ENCODE measurements at places on chromosomes 4 and X. TPM values are rescaled to one million over a fixed set of nuclear protein-coding genes. Genes with fewer than 3 reads are reported as not detected.
A peak's percentile ranks its signal among the peaks of the same experiment; 100 is the strongest.

GRCh38 chrX:110410603-110411002 lies 52.0 kb downstream of the RTL9 start:
- no peak overlapping the region for H3K27ac ChIP-seq
- H3K4me3 ChIP-seq: no peak overlapping the region
- H3K36me3 ChIP-seq: no peaks in the 10 kb centered on the region
- no peaks in the 10 kb centered on the region for H3K27me3 ChIP-seq
- DNase-seq: no peak

DNA sequence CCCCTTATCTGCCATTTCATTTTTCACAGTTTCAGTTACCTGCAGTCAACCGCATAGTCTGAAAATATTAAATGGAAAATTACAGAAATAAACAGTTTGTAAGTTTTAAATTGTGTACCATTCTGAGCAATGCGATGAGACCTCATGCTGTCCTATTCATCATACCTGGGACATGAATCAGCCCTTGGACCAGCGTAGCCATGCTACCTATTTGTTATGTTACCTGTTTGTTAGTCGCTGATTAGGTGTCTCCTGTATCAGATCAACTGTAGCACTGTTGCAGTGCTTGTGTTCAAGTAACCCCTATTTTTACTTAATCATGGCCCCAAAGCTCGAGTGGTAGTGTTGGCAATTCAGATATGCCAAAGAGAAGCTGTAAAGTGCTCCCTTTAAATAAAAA lies 492.2 kb upstream of the AADAT start:
- no peak overlapping the region for H3K27ac ChIP-seq
- no peaks in the 10 kb centered on the region for H3K27me3 ChIP-seq
- H3K4me1 ChIP-seq: no peaks in the 10 kb centered on the region

DNA sequence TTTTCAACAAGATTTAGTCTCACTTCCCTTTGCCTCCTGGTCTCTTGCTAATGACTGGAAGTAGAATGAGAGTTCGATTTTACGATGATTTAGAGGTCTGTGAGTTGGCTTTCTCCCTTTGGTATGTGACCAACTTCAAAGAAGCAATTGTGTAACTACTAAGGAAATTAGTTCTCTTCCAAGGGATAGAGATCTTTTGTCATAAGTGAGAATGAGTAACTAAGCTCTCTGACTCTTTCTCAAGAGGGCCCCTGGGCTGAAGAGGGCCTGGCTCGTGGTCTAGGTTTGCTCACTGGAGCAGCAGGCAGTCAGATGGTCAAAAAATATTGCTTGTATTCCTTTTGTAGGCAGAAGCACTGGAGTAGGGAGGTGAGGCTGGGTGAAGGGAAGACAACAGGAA lies 176.3 kb downstream of the ENOX2 start:
- H3K27me3 ChIP-seq: no peaks in the 10 kb centered on the region
- no peak overlapping the region for H3K4me3 ChIP-seq
- H3K36me3 ChIP-seq: no peaks in the 10 kb centered on the region

- no peak overlapping the region for H3K4me3 ChIP-seq
- no peaks in the 10 kb centered on the region for H3K27me3 ChIP-seq
- peaks cover 4% of the 10 kb centered on the region for H3K36me3 ChIP-seq
- peaks cover 6% of the 10 kb centered on the region for H3K4me1 ChIP-seq
- DNase-seq: no peak
Measured at GRCh38 chr4:1895971-1896657, 24.9 kb downstream of the NSD2 start.

- DNase-seq: no peak
- no peaks in the 10 kb centered on the region for H3K36me3 ChIP-seq
- no peaks in the 10 kb centered on the region for H3K27me3 ChIP-seq
- no peaks in the 10 kb centered on the region for H3K4me1 ChIP-seq
- no peak overlapping the region for H3K4me3 ChIP-seq
Measured at GRCh38 chr4:64248186-64248585, 161.1 kb downstream of the TECRL start.

- H3K4me1 ChIP-seq: no peaks in the 10 kb centered on the region
- H3K4me3 ChIP-seq: no peak overlapping the region
- no peaks in the 10 kb centered on the region for H3K27me3 ChIP-seq
- DNase-seq: peak; percentile 54
- H3K36me3 ChIP-seq: peaks cover 9% of the 10 kb centered on the region
- H3K27ac ChIP-seq: no peak overlapping the region
Measured at GRCh38 chr4:4430492-4431195, 43.7 kb downstream of the NSG1 start.

DNA sequence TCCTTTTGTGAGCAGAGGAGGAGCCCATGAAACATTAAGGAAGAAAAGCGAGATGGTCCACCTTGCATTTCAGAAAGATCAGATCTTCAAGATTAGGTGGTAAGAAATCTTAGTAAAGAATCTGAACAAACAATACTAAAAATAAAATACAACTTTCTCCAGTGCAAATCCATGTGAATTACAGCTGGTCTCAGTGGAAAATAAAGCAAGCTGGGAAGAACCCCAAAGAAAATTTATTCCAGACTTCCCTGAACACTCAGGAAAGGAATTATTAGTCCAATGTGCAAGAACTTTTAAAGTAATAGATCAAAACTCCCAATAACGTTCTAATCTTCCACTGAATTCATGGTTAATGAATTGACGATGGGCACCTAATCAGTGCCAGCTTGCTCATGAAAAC lies 37.3 kb upstream of the C1QTNF7 start:
- no peaks in the 10 kb centered on the region for H3K4me1 ChIP-seq
- H3K27ac ChIP-seq: no peak overlapping the region
- H3K4me3 ChIP-seq: no peak overlapping the region
- DNase-seq: no peak

DNA sequence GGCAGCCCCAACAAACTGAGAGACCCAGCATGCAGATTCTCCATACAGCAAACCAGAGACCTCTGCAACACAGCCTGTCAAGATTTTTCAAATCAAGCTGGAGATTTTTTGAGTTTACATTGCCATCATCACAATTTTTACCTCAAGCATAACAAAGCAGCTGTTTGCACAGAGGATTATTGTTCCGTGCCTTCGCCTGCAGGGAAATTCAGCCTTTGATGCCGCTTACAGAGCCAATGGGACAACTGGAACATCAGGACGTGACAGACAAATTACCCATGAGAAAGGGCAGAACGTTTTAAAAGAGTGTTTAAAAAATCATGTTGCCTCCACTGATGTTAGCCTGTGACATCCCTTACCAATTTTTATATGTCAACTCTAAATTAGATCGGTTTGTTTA lies 363.7 kb downstream of the FBXW7 start:
- no peak overlapping the region for H3K4me3 ChIP-seq
- no peaks in the 10 kb centered on the region for H3K36me3 ChIP-seq
- no peak for DNase-seq
- no peak overlapping the region for H3K27ac ChIP-seq

DNA sequence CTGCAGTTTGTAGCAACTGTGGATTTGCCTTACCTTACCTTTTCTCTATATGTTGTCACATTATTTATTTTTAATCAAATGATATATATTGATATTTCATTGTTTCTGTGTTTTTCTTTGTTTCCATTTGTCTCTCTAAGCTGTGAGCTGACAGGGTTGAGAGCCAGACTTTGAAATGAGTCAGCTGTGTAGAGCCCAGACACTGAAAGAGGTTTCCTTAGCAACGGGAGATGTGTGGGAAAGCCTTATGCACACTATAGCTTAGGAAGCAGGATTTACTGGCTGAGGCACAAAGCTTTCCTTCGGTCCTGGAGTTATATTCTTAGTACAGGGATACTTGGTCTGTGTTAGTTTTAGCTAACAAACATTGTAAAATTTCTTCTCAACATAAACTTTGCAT lies 192.2 kb downstream of the FGF13 start:
- H3K27me3 ChIP-seq: no peaks in the 10 kb centered on the region
- H3K36me3 ChIP-seq: no peaks in the 10 kb centered on the region
- no peak overlapping the region for H3K27ac ChIP-seq
- H3K4me1 ChIP-seq: no peaks in the 10 kb centered on the region
- DNase-seq: no peak

DNA sequence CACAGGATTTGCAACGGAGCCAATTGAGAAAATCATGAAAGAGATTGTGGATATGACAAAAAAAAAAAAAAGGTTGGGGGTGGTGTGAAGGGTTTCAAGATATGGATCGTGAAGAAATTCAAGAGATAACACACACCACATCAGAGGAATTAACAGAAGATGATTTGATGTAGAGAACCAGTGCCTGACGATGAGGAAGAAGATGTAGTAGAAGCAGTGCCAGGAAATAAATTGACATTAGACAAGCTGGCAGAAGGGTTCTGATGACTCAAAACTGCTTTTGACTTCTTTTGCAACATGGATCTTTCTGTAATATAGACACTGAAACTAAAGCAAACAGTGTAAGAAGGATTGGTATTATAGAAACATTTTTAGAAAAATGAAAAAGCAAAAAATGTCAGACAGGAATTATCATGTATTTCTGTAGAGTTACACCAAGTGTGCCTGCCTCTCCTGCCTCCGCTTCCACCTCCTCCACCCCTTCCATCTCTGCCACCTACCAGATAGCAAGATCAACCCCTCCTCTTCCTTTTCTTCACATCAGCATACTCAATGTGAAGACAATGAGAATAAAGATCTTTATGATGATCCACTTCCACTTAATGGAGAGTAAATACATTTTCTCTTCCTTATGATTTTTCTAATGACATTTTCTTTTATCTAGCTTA lies 127.5 kb upstream of the OTUD4 start:
- no peaks in the 10 kb centered on the region for H3K36me3 ChIP-seq
- H3K4me1 ChIP-seq: no peaks in the 10 kb centered on the region
- H3K27me3 ChIP-seq: no peaks in the 10 kb centered on the region
- no peak overlapping the region for H3K4me3 ChIP-seq
- DNase-seq: no peak
- H3K27ac ChIP-seq: no peak overlapping the region

DNA sequence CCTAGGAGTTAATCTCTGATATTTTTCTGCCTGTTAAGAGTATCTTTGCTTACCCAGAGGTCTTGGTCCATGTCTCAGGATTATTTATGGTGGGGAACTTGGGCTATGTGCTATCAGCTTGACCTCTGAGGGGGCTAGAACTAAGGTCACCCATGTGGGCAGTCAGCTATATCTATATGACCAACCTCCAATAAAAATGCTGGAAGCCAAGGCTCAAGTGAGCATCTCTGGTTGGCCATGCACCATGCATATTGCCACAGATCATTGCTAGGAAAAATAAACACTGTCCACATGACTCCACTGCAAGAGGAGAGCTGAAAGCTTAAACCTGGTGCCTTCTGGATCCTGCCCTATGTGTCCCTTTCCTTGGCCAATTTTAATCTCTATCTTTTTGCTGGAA lies 196.5 kb upstream of the SLC7A11 start:
- no peaks in the 10 kb centered on the region for H3K36me3 ChIP-seq
- H3K27me3 ChIP-seq: no peaks in the 10 kb centered on the region
- H3K4me1 ChIP-seq: no peaks in the 10 kb centered on the region
- no peak for DNase-seq
- H3K27ac ChIP-seq: no peak overlapping the region

- H3K27me3 ChIP-seq: no peaks in the 10 kb centered on the region
- H3K4me3 ChIP-seq: no peak overlapping the region
- no peak overlapping the region for H3K27ac ChIP-seq
- H3K36me3 ChIP-seq: no peaks in the 10 kb centered on the region
Measured at GRCh38 chr4:95415346-95415771, 133.4 kb downstream of the UNC5C start.

DNA sequence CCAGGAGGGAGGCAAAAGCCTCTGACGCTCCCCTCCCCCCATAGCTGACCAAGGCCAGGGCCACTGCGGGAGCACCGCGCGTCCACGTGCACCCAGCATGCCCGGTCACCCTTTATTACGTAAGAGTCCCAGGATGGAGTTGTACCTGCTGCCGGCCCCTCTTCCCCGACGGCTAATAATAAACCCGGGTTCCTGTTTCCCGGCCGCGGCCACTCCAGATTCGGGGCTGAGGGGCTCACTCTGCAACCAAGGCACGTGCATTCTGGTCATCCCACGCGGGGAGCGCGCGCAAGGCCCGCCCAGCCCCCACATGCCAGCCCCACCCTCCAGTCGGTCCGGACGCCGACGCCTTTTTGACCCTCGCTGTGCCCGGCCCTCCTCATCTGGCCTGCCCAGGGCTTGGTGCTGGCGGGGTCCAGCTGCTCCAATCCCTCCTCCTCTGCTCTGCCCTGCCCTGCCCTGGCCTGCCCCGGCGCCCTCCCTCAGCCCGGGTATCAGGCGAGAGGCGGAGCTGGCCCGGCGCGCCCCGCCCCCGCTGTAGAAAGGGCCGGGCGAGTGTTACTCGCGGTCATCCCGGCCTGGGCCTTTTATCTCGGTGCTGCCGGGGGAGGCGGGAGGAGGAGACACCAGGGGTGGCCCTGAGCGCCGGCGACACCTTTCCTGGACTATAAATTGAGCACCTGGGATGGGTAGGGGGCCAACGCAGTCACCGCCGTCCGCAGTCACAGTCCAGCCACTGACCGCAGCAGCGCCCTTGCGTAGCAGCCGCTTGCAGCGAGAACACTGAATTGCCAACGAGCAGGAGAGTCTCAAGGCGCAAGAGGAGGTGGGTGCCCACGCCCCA lies 2.6 kb downstream of the MID1IP1 start:
- H3K36me3 ChIP-seq: no peaks in the 10 kb centered on the region
- H3K4me3 ChIP-seq: peak overlapping the region; percentile 72
- H3K4me1 ChIP-seq: peaks cover 26% of the 10 kb centered on the region
- no peaks in the 10 kb centered on the region for H3K27me3 ChIP-seq
- peak; percentile 58 for DNase-seq

- no peak for DNase-seq
- no peaks in the 10 kb centered on the region for H3K4me1 ChIP-seq
- no peaks in the 10 kb centered on the region for H3K36me3 ChIP-seq
- no peak overlapping the region for H3K4me3 ChIP-seq
- no peaks in the 10 kb centered on the region for H3K27me3 ChIP-seq
- H3K27ac ChIP-seq: no peak overlapping the region
Measured at GRCh38 chrX:139798701-139799100, 90.7 kb upstream of the MCF2 start.

DNA sequence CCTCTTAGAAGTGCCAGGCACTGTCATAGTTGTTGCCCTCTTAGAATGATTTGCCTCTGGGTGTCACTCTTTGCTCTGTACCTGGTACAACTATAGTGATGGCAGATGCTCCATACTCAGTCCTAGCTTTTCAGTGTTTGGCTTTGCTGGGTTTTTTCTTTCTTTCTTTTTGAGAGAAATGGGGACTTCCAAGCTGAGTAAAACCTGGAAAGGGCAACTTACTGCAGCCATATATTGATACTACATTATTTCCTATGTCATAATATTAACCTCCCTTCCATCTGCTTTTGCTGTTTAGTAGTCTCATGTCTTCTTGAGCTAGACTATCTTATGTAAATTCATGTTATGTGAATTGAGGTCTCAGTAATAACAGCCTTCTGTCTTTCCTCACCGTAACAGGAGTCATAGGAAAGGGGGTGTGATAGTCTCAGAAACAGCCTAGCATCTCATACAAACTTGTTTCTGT lies 49.0 kb downstream of the NIPAL1 start:
- H3K27ac ChIP-seq: no peak overlapping the region
- no peaks in the 10 kb centered on the region for H3K4me1 ChIP-seq
- no peaks in the 10 kb centered on the region for H3K27me3 ChIP-seq
- peaks cover 21% of the 10 kb centered on the region for H3K36me3 ChIP-seq
- no peak overlapping the region for H3K4me3 ChIP-seq
- no peak for DNase-seq

- DNase-seq: no peak
- H3K27me3 ChIP-seq: no peaks in the 10 kb centered on the region
- no peaks in the 10 kb centered on the region for H3K36me3 ChIP-seq
Measured at GRCh38 chr4:177236886-177237285, 72.8 kb upstream of the NEIL3 start.

TACR3 gene
- not detected for total RNA-seq

RBMXL3 gene
- total RNA-seq: not detected

MAGEC3 gene
- not detected for total RNA-seq

GAGE12F gene
- total RNA-seq: not detected

USP51 gene
- total RNA-seq: 2.7 TPM

SOWAHB gene
- total RNA-seq: not detected

CTAG2 gene
- not detected for total RNA-seq
